Left kidney (tissue), 8 donors: ENCODE measurements at places on chromosomes 11 and 22. TPM values are rescaled to one million over a fixed set of nuclear protein-coding genes. Genes with fewer than 3 reads are reported as not detected.

DNA sequence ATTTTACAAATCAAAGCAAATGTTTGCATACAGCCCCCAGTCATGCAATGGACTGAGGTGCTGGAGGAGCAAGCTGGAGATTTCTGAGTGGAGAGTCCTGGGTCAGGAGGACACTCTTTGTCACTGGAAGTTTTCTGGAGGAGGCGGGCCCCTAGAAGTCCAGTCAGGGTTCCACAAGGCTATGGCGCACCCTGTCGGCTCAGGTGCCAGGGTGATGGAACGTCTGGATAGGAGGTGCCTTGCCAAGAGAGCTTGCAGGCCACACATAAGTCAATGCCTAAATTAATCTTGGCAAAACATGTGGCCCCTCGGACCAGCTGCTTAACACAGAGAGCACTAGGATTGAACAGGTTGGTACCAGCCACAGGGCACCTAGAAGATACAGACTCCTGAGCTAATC, 174.7 kb upstream of the CADM1 start:
- DNase-seq, result no peak

DNA sequence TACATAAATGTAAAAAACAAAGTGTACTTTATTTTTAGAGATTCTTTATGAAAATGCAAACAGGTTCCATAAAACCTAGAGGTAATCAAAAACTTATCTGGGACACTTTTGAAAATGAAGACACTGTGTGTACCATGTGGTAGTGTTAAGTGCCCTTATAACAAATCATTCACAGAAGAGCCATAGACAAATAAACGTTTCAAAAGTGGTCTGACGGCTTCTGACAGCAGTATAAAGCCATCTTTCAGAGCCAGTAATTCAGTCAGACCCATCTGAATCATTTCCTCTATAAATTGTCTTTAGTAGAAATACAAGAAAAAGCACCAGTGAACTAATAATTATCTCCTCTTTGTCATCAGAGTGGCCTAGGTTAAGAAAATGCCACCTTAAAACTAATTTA, 100.0 kb downstream of the PAX6 start:
- no peak for DNase-seq

Gene CABP4
- 1.0 TPM for polyA plus RNA-seq

Gene VWCE
- 4.7 TPM for polyA plus RNA-seq

- DNase-seq, result no peak
Observed at GRCh38 chr11:111086058-111086457, 159.5 kb upstream of the POU2AF2 start.
